ENCODE measurements at places on chromosomes 7 and 10.

DNA sequence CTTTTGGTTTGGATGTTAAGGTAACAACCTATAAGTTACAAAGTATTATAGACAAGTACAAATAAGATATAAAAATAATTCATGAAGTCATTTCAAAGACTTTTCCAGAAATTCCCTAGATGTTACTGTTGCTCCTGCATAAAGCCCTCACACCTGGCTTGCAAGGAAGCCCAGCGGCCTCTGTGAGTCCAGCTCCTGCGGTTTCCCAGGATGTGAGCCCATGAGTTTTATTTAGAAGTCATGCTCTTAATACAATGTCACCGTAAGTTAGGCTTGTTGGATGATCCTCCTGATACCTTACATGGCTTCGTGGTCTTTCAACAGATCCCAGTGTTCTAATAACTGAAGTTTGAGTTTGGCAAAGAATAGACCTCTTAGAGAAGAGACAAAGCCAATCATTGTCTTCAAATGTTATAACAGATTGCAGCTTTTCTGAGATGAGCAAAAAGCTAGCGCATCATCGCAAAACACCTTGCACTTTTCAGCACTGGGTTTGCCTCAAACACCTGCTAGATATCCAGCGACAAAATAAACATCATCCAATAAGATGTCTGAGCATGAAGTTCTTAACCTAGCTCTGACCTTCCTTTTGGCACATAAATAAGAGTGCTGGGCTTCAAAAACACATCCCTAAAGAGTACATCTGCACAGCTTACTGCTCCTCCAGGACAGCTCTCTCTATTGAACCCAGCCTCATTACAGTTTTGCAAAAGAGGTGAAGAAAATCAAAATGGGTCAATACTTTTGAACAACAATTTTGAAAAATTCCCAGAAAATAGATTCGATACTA lies 3.6 kb downstream of the FAM171A1 start:
- no peak for DNase-seq

DNA sequence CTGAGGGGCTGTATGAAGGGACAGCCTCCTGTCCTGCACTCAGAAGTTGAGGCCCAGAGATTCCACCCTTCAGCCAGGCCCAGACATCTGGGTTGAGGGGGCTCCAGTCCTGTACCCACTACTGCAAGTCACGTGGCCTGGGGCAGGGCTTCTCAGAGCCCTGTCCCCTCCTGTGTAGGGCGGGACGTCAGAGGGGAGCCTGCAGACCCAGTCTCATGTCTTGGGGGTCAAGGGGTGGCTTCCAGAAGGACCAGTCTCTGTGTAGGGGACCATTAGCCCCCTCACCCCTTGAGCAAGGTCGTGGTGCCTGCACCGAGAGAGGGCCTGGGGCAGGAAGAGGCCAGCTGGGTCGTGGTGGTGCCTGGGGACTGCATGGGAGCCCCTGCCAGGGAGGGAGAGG lies 593 bp upstream of the PILRA start:
- no peak for DNase-seq

- DNase-seq = no peak
Observed at GRCh38 chr10:120641695-120642094, 184.7 kb downstream of the PLPP4 start.

- no peak for DNase-seq
Observed at GRCh38 chr10:123496375-123496774, 169.8 kb upstream of the GPR26 start.

Data from iPS-NIHi11 (cell line).